ENCODE measurements at places on chromosomes 2 and 18.
A peak's percentile ranks its signal among the peaks of the same experiment; 100 is the strongest.

GRCh38 chr2:66512626-66513025, 77.7 kb downstream of the MEIS1 start:
- no peak for DNase-seq

- no peak for DNase-seq
Observed at GRCh38 chr18:54263904-54264336, 5.4 kb upstream of the POLI start.

DNA sequence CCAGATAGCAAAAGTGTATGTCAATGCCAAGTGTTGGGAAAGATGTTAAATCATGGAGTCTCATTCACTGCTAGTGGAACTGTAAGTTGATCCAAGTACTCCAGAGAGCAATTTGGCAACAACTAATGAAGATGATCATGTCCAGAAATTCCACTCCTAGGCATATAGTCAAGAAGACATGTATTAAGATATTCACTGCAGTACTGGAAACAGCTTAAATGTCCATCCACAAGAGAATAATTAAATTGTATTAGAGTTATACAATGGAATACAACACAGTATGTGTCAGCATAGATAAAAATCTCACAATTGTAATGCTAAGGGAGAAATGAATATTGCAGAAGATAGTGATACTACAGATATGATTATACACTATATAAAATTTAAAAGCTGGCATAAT, 15.2 kb upstream of the LBH start:
- DNase-seq, result no peak

- DNase-seq, result peak; percentile 73
Observed at GRCh38 chr2:226184940-226185615, 614.5 kb downstream of the IRS1 start.

DNA sequence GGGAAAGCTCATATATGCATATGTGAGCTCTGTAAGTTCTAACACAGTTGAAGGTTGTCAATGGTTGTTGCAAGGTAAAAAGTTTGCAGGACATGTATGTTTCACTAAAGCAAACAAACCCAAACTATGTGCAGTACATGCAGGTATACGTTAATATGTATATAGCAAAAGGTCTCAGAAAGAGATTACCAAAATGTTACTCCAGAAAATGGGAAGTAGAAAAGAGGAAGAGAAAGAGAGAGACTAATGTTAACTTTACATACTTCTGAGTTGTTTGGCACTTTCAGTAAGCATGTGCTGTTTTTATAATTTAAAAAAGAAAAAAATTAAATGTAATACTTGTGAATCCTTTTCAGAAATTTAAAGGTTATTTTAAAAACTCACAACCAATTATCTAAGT, 32.8 kb upstream of the PEX13 start:
- DNase-seq, result no peak

DNA sequence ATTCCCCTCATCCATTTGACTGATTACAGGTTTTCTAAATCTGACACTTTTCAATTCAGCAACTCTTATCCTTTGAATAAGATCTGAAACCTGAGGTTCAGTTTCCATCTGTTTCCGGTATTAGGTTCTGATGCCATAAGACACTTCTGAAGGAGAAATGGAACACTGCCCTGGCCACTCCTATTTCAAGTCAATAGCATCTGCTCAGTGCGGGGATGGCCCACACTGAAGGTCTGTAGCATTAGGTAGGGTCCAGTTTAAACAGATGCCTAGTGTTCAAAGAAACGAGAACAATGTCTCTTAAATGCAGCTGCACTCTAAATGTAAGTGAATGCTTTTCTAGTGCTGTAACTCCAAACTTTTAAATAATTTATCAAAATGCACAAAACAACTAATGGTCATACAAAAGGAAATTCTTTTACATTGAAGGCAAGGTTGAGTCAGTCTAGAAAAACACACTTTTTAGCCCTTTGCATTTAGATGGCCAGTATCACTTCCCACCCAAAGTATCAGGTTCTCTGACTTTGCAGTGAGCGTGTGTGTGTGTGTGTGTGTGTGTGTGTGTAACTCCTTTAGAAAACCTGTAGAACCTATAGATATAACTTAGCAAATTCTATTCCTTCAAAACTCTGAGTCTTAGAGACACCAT, 78.2 kb downstream of the STK39 start:
- peak; percentile 41 for DNase-seq

- no peak for DNase-seq
Observed at GRCh38 chr18:67932271-67932670, 415.8 kb upstream of the DSEL start.

GRCh38 chr2:148979919-148980277, 58.6 kb upstream of the LYPD6B start:
- DNase-seq, result no peak

DNA sequence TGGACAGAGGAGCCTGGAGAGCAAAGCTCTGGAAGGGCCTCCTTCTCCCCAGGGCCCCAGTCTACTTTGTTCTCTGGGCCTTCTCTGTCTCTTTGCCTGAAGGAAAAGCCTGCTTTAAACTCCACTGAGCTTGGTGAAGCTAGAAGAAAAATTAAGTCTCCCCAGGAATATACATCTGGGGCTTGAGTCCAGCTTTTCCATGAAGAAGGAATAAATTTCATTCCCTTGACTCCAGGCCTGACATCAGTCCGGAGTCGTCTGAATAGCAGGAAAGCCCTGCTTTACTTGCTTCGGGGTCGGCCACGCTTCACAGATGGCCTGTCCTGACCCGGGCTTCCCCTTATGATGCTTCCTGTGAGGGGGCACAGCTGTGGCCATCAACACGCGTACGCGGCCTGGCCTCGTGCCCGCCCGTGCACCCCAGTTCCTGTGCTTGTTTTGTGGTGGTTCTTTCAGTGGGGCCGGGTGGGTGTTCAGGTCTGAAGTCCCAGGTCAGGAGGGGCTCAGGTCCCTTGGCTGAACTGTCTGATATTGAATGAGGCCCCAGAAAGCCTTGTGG, 73.6 kb downstream of the ACOXL start:
- no peak for DNase-seq

DNA sequence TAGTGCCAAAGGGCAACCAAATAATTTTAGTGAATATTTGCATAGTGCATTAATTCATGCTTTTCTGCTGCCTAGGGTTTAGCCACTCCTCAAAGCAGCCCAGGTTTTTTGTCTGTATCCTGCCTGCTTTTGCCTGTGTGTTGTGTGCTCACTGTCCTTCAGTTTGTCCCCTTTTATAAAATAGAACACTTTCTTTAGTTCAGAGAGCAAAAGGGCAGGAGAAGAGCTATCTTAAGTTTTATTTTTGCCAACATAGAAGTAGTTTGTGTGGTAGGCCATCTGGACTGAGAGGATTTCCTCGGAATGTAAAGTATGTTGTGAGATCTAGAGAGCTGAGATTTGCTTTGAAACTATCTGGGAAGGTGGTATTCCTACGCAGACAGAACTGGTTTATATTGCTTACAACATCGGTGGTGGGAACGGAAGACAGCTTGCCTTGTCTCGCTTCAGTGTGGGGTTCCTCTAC, 64.9 kb downstream of the EML4 start:
- peak; percentile 63 for DNase-seq

DNA sequence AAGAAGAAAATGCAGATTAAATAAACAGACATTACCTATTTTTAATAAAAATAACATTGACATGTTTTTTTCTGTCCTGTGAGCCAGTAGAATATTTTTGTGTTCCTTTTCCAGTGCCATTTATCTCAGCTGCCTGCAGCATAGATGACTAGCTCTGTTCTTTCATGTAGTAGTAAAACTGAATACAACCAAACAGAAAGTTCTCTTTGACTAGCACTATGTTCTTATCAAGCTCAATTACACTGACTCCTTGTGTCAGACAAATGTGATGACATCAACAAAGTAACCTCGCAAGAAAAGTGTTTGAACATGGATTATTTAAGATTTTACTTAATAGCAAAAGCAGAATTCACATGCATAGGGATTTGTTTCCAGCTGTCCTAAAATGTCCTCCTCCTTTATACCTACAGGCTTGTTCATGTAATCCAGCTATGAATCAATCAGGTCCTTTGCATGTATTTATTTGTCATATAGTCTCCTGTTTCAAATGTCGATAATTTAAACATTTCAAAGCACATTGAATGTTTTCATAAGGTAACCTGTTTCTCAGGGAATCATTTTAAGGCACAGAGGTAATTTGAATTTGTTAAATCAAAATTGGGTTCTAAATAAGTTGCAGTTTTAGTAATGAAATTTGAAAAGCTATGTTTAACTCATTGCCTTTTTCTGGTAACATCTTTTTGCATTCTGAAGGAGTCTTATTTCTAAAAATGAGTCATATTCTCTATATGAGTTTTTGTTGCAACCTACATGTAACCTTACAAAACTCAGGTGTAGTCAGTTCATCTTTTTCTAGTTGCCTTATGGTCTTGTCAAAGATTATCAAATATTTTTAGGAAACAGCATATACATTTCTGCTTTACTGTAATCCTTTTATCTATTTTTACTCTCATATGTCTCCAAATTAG, 215.3 kb upstream of the GULP1 start:
- DNase-seq, result no peak

- DNase-seq, result no peak
Observed at GRCh38 chr2:227610123-227610522, 4.5 kb downstream of the SCYGR3 start.

DNA sequence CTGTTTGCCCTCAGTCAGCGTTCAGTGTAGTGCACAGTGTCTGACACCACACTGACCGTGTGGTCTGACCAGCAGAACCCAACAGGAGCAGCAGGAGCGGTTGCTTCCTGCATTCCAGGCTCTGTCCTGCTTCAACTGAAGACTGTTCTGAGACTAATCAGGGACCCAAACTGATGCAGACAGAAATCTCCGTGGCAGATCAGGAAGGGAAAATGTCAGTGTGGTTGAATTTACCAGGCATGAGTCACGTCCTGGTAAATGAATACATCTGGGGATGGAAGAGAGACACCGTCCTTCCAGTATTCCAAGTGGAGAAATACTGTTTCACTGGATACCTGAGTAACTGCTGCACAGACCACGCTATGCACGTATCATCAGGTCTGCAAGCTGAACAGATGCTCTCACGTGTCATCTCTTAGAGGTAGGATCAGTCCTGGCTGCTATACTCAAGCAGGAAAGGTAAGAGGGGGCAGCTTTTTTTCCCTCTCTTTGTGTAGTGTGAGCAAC, 223.6 kb upstream of the EPAS1 start:
- peak; percentile 99 for DNase-seq

- no peak for DNase-seq
Observed at GRCh38 chr2:126707941-126708340, 52.0 kb downstream of the GYPC start.

DNA sequence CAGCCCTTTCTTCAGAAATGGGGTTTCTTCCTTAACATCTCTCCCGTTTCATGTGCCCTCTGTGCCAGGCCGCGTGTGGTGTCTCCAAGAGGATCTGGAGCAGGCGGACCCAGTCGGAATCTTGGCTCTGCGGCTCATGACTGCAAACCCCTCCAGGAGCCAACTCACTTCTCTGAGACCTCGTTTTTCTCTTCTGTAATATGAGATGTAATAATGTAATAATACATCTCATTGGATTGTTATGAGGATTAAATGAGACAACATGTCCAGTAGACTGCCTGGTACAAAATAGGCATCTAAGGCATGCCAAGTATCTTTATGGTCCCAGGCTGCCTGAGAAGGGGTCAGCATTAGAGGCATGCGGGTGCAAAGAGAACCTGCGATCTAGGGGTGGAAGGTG, 221.3 kb upstream of the REV1 start:
- peak; percentile 38 for DNase-seq

DNA sequence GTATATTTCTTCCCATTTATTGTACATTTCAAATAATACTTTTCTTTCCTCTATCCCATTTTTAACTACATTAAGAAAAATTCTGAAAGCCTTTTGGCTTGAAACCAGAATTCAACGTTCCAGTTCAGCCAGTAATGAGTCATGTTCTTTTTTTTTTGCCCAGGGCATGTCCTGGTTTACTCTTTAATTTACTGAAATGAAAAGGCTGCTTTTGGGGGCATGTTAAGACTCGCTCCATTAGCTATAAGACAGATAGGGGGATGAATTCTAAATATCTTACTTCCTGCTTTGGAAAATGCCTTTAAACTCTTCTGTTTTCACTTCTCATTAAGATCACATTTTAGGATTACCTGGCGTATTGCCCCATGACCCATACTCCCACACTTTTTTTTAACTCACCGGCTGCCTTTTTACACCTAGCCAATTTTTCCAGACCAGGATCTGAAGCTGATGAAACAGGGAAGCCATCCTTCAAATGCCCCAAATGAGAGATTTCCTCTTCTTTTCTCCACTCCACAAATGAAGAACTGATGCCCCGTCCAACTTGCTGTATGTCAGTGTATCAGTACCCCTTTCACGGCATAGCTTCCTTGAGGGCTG, 585 bp downstream of the ABCA12 start:
- peak; percentile 64 for DNase-seq
